CD4-positive, alpha-beta memory T cell (primary cell): ENCODE measurements at places on chromosomes 6 and 20.
A peak's percentile ranks its signal among the peaks of the same experiment; 100 is the strongest.

DNA sequence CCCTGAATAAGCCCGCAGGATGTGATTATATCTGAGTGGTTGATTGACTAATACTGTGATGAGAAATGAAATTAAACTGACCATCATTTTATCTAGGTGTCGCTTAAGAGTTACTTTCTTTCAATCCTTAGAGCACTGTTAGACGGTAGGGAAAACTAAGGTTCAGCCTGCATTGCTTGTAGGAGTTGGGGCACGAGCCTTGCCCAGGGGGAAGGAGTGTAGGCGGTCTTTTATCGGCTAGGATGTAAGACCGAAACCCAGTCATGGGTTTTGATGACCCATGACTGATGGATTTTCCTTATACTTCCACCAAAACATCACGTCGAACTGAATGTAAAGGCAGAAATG, 392 bp upstream of the TASP1 start:
- peak overlapping the region; percentile 59 for H3K4me3 ChIP-seq
- peaks cover 14% of the 10 kb centered on the region for H3K4me1 ChIP-seq
- no peaks in the 10 kb centered on the region for H3K36me3 ChIP-seq
- DNase-seq, result no peak
- no peaks in the 10 kb centered on the region for H3K27me3 ChIP-seq
- peak overlapping the region; percentile 8 for H3K27ac ChIP-seq

DNA sequence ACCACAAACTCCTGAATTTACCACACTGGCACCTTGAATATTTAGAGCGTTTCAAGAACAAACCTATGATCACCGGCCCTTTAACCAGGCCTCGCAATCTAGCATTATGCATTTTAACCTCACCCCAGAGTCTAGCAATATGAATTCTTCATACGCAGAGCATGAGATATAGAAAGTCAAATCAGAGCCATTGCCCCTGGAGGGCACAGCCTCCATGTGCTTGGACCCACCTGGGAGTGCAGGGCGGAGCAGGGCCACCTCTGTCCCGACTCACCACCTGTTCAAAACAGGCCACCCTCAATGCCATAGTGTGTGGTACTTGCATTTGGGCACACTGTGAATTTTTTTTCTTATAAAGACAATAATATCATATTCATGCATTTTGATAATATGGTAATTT, 19.5 kb upstream of the AFDN start:
- DNase-seq, result no peak
- no peak overlapping the region for H3K4me3 ChIP-seq
- no peak overlapping the region for H3K27ac ChIP-seq
- H3K36me3 ChIP-seq, result no peaks in the 10 kb centered on the region
- no peaks in the 10 kb centered on the region for H3K4me1 ChIP-seq

GRCh38 chr6:105449756-105450390, 47.0 kb upstream of the PREP start:
- H3K4me3 ChIP-seq, result no peak overlapping the region
- no peak overlapping the region for H3K27ac ChIP-seq
- H3K4me1 ChIP-seq, result peaks cover 19% of the 10 kb centered on the region
- no peaks in the 10 kb centered on the region for H3K36me3 ChIP-seq
- no peak for DNase-seq

DNA sequence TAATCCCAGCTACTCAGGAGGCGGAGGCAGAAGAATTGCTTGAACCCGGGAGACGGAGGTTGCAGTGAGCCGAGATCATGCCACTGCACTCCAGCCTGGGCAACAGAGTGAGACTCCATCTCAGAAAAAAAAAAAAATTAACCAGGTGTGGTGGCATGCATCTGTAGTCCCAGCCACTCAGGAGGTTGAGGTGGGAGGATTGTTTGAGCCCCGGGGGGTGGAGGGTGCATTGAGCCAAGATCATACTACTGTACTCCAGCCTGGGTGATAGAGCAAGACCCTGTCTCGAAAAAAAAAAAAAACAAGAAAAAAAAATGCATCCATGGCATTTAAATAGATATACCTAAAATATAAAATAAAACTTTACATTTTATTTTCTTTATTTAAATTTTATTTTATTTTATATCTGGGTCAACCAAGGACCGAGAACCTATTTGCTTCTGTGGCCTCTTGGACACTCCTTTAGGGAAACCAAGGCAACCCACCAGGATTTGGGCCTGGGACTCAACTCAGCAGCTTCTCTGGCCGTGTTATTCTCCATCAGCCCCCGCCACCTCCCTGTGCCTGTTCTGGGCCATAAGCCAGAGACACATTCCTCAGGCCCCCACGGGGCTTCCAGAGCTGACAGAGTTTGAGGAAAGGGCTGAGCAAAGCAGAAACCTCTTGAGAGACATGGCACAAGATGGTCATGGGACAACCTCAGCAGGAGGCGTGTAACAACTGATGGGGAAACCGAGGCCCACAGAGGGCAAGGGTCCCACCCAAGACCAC, 6.2 kb downstream of the SNTA1 start:
- H3K4me1 ChIP-seq, result peaks cover under 1% of the 10 kb centered on the region
- no peak overlapping the region for H3K4me3 ChIP-seq
- no peak for DNase-seq
- H3K27me3 ChIP-seq, result no peaks in the 10 kb centered on the region
- H3K27ac ChIP-seq, result no peak overlapping the region
- no peaks in the 10 kb centered on the region for H3K36me3 ChIP-seq

GRCh38 chr6:3453413-3454272, 3.2 kb downstream of the SLC22A23 start:
- H3K27ac ChIP-seq, result no peak overlapping the region
- H3K36me3 ChIP-seq, result no peaks in the 10 kb centered on the region
- no peak for DNase-seq
- H3K4me1 ChIP-seq, result peaks cover 45% of the 10 kb centered on the region
